ENCODE measurements at places on chromosomes 2 and 18. TPM values are rescaled to one million over a fixed set of nuclear protein-coding genes. Genes with fewer than 3 reads are reported as not detected.

ASPRV1 gene
- 2.2 TPM for total RNA-seq

UBE2F gene
- total RNA-seq: 115 TPM

DNA sequence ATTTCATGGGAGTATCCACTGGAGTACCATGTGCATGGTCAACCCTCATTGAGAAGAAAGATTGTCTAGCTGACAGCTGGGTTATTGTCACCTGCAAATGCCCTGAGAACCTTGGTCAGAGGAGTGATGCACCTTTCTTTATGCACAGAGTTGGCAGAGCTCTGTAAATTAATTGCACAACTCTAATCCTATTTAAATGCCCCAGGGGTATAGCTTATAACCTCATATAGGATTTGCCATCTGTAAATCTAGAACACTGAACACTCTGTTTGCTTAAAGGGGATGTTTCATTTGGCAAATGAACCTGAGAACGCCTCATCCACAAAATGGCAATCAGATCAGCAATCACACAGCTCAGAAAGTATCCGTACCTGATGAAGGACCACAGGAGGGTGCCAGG is 71.8 kb upstream of the SP5 start:
- no peak for DNase-seq

- no peak for DNase-seq
Observed at GRCh38 chr2:144165599-144166250, 354.2 kb downstream of the ZEB2 start.

DNA sequence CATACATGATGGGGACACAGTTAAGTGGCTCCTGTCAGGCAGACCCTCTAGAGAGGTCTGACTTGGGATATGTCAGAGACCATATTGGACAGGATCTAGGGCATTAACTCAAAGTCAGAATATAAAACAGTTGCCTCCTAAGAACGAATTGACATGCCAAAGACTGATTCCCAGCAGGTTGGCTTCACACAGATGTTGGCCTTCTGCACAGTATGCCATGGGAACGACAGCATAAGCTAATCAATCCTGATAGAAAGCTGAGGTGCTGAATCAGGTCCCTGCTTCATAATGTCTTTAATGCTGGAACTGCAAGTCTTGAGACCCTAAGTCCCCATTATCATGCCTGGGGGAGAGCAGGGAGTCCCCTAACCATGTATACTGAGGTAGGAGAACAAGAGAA is 165.1 kb downstream of the SRBD1 start:
- no peak for DNase-seq

DNA sequence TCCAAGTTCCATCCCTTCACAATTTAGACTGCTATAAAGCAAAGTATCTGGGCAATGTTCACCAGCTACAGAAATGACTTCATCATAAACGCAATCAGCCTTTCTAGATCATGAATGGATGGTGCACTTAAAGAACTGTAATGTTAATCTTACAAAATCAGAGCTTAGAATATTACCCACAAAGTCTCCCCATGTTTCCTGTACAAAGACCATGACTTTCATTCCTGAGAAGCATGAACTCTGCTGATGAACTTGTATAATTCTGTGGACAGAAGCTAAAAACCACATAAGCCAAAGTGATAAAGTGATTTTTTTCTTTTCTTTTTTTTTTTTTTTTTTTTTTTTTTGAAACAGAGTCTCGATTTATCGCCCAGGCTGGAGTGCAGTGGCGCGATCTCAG is 53.3 kb downstream of the C1D start:
- DNase-seq: no peak

CMPK2 gene
- total RNA-seq: 15.6 TPM

All from umbilical cord (tissue), 2 donors.